ENCODE measurements at places on chromosomes 11 and 22. TPM values are rescaled to one million over a fixed set of nuclear protein-coding genes. Genes with fewer than 3 reads are reported as not detected.

DNA sequence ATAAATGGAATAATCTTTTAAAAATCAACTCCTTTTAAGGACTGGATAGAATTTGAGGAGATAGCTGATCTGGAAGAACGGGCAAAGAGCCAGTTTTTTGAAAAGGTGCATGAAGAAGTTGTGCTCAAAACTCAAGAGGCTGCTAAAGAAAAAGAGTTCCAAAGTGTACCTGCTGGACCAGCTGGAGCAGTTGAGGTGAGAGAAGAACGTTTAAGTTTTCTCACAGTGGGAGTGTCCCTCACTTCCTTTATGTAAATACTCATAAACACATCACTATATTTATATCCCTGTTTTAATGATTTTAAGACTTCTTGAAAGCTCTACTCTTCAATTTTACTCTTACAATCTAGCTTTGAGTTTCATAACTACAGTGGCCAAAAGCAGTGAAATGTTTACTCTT, 11.7 kb upstream of the ANKRD42 start:
- no peak for DNase-seq

DNA sequence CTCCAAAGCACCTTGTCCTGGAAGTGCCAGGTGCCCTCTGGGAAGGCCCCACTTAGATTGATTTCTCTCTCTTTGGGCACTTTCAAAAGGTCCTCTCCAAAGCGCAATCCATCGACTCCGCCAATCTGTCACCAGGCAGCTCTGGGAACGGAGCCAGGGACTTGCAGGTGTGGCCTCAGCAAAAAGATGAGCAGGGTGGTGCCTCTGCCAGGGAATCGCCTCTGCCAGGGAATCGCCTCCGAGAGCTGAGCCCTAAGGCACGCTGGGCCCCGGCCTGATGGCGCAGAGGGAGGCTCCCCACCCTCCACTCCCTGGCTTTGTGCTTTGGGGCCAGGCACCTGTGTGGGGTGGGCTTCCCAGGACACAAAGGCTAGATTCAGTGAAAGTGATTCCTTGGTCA, 1391.3 kb downstream of the TBC1D22A start:
- no peak for DNase-seq

- no peak for DNase-seq
Measured at GRCh38 chr11:134712228-134713145, 300.4 kb upstream of the B3GAT1 start.

DNA sequence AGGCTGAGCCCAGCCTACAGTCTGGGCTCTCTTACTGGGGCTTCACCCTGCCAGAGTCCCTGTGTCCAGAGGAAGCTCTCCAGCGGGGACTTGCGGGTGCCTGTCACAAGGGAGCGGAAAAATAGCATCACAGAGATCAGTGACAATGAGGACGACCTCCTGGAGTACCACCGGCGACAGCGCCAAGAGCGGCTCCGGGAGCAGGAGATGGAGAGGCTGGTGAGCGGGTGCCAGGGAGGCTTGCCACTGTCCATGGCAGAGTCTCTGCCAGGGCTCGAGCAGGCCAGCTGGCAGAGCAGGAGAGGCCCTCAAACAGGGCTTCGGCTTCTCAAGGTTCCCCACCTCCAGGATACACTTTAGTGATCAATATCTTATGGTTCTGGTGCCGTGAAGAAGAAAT, 21.0 kb downstream of the PHLDB1 start:
- DNase-seq, result peak; percentile 49

DNA sequence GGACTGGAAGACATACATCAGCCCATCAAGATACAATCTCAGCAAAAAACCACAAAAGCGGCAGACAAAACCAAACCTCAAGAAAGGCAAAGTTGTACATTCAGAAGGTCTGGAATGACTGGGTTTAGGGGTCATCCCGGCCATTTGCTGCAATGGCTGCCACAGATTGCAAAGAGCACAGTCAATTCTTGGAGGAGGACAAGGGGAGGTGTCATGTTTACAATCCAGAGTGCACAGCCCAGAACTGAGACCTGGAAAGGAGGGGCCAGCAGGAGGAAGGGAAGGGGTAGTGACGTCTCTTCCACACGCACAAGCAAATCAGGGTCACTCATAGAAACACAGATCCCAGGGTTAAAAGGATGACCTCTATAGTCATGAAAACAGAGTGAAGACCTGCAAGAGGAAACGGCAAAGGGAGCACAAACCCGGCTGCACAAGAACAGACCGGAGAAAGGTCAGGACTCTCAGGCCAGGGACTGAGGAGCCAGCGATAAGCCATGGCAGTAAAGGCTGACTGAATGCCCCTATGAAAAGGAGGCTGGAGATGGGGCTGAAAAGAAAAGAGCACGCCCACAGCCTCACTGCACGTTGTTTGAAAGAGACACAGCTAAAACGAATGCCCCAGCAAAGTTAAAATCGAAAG, 18.2 kb upstream of the MUC5AC start:
- DNase-seq, result no peak

DNA sequence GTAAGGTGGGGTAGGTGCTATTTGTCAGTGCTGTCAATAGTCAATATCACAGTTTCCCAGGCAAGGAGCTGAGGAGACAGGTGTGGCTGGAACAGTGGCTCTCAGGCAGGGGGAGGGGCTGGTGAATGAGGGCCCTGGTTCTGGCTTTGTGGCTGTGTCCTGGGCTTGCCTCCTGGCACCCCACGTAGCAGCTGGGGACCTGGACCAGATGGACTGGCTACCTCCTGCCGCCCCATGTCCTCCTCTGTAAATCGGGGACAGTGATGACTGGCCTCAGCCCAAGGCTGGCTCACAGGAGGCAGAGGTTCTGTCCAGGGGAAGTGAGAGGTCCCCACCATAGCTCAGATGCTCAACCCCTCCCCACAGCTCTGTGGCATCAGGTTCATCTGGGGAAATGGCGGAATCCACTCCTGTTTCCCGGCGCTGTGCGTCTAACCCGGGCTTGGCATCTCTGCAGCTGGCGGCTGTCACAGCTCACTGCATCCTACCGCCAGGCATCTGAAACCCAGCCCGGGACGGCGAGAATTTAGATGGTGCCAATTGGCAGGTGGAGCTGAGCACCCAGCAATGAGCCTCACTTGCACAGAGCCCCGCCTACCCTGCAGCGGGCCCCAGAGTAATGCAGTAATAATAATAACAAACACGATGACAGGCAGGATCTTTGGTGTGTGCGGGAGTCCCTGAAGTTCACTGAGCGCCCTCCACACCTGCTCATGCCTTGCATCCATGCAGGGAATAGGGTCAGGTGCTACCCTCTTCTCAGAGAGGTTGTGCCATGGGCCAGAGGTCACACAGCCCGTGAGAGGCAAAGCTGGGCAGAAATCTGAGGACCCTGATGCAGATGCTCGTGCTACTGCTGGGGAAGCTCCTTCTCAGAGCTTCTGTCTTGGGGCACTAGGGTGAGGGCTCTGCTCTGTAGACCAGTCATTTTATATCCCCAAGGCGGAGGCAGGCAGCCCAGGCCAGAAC, 27.8 kb upstream of the SHISAL1 start:
- DNase-seq, result no peak

- DNase-seq, result no peak
Measured at GRCh38 chr11:115706626-115707135, 202.5 kb upstream of the CADM1 start.

DNA sequence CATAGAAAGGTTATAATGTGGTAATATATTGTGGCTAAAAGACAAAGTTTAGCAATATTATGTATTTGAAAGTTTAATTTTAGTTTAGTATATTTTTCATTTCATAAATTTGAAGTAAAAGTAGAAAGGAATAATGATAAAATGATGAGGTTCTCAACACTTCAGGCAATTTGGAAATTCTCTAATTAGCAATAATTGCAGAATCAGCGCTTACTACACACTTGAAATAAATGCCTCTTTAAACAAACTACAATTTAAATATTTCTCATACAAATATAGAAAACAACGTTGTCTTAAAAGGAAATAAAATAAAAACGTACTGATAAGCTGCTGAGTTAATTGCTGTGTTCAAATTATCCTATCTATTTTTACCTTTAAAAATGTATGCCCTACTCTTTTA, 25.9 kb downstream of the CASP12 start:
- DNase-seq, result no peak

DNA sequence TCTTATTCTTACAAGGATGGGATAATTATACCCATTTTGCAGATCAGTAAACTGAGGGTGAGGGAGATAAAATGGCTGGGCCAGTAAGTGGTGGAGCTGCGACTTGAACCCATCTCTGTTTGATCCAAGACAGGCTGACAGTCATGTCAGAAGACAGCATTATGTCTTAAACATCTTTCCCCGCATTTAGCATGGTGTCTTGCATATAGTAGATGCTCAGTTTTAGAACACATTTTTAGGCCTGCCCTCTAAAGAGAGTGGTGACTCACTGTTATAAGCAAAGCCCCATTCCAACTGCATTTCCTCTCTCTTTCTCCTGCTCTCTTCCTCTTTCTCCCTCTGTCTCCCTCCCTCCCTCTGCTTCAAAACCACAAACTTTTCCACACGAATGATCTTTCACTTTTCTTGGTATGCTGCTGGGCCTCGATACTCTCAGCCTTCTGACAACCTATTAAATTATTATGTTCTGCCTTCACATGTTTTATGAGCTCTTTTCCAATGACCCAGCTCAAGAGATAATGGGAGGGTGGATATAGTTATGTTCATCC, 25.2 kb downstream of the CWC15 start:
- no peak for DNase-seq

DNA sequence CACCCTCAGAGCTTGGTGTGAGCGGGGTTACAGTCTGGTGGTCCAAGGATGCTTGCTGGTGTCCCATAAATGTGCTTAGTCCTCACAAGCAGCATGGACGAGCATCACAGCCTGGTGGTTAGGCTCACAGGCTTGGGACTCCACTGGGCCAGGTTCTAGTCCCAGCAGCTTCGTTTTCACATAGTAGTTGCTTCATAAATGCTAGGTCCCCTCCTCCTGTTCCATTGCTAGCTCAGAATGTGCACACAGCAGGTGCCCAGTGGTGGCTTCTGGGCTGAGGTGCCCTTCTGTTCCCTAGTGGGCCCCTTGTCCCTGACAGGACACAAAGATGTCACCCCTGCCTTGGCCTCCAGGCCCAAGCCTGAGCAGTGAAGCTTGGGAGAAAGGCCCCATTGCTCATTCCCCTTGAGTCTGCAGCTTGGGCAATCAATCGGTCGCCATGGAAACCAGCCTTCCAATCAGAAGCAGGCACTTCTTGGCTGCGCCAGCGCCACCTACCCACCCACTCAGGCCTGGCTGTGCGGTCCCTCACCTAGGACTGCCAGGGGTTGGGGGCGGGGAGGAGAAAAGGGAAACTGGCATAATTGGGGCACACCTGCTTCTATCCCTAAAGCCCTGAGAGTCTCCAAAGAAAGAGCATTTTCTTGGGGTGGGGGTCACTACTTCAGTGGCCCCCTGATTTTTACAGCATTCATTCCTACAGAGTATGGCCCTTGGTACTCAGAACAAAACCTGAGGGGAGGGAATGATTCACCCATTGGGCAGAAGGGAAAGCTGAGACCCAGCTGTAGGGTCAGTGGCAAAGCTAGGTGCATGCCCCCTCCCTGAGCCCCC, 48.1 kb downstream of the CYTH4 start:
- no peak for DNase-seq

- DNase-seq, result no peak
Measured at GRCh38 chr11:83072350-83073242, 899 bp upstream of the RAB30 start.

GRCh38 chr22:43088627-43088983, 586 bp downstream of the TTLL1 start:
- no peak for DNase-seq

The SAA4 gene
- total RNA-seq, result not detected

DNA sequence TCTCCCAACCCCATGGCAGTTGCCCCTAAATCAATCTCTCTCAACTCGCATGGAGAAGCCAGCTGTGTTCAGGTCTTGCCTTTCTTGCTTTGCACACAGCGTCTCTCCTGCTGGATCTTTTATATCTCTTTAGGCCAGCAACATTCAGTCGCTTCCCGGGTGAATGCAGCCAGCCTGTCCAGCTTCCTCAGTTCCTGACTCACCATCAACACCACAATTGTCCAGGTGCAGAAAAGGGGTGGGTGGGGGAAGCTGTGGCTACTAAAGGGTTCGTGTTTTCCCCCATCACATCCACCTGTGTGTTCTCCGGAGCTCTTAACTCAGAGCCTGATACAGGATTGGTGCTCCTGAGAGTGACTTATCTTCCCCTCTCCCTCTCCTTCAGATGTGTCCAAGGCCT, 116.5 kb downstream of the HIPK3 start:
- no peak for DNase-seq

GRCh38 chr11:103773059-103773458, 263.4 kb upstream of the DDI1 start:
- no peak for DNase-seq

The KCNJ4 gene
- not detected for total RNA-seq

The SYT13 gene
- 0.05 TPM for total RNA-seq

The C11orf42 gene
- not detected for total RNA-seq

- no peak for DNase-seq
Measured at GRCh38 chr11:82261367-82261766, 472.3 kb downstream of the FAM181B start.

The ISX gene
- total RNA-seq, result not detected

DNA sequence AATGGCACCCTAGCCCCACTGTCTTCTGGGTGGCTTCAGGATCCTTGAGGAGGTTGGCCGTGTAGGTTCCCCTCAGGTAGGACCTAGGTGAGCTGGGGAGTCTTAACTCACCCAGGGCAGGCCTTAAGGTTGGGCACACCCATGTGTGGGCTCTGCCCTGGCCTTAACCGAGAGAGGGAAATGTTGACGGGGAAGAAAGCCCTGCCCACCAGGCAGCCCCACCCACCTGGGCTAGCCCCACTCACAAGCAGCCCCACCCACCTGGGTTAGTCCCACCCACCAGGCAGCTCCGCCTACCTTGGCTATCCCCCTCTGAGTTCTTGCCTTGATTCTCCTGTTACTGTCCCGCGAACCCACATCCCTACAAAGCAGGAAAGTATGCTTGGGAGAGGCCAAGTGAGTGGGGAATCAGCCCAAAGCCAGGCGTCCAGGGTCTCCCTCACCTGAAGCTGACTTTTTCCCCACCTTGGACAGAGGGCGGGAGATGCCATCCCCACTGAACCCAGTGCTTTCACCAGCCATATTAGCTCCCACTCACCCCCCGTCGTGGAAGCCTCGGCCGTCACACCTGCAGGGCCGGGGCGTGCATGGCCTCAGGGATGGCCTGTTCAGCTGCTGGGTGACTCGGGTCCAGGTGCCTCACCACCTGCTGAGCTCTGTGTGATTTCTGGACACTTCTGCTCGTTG, at the start of gene MYEOV:
Gene MYEOV (plus strand): TSS at position 337 of the 687 bp plus-strand sequence. CDS start 1,200 bp downstream, outside the sequence.
- DNase-seq, result no peak

DNA sequence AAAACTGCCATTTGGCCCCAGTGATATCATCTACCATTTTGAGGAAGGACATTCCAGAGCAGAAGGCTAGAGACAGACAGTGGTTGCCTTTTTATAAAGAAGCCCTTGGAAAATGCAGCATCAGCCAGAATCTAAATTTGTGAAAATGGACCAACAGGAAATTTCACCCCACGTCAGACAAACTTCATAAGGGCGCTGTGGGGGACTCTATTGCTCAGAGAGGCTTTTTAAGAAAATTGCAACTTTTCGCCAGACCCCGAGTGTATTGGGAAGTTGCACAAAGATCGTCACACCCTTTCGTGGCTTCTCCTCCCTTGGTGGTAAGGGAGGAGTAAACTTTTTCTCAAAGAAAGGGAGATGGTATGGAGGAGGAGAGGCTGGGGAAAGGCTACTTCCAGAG, 12.3 kb upstream of the ALX4 start:
- DNase-seq, result no peak

The CNTF gene
- total RNA-seq, result 3.5 TPM

All from psoas muscle (tissue), 8 donors.